Activated T-cell treated with anti-CD3 and anti-CD28 coated beads, Interleukin-2, amount 50 U/mL, for 48 hours (primary cell): ENCODE measurements at places on chromosomes 4 and X.

- peak; percentile 32 for DNase-seq
Measured at GRCh38 chr4:17347445-17347844, 164.4 kb downstream of the QDPR start.

GRCh38 chr4:182415116-182415515, 171.9 kb downstream of the TENM3 start:
- DNase-seq, result no peak

GRCh38 chr4:118381902-118382301, 29.1 kb upstream of the PRSS12 start:
- no peak for DNase-seq

- DNase-seq, result peak; percentile 70
Measured at GRCh38 chrX:68498508-68499379, at the start of gene YIPF6. YIPF6 (plus strand) TSS chrX:68499051; CDS start chrX:68499067, 16 bp downstream.

GRCh38 chr4:108210989-108211835, 42.5 kb upstream of the LEF1 start:
- DNase-seq, result no peak

GRCh38 chrX:97636473-97637140, 752.9 kb downstream of the RPA4 start:
- no peak for DNase-seq

GRCh38 chrX:30943984-30944383, 54.9 kb upstream of the TAB3 start:
- DNase-seq, result no peak

GRCh38 chr4:123488916-123489315, 92.3 kb downstream of the SPRY1 start:
- DNase-seq, result no peak
